NCI-H2081 (cell line): ENCODE measurements at places on chromosomes 11 and 22.

DNA sequence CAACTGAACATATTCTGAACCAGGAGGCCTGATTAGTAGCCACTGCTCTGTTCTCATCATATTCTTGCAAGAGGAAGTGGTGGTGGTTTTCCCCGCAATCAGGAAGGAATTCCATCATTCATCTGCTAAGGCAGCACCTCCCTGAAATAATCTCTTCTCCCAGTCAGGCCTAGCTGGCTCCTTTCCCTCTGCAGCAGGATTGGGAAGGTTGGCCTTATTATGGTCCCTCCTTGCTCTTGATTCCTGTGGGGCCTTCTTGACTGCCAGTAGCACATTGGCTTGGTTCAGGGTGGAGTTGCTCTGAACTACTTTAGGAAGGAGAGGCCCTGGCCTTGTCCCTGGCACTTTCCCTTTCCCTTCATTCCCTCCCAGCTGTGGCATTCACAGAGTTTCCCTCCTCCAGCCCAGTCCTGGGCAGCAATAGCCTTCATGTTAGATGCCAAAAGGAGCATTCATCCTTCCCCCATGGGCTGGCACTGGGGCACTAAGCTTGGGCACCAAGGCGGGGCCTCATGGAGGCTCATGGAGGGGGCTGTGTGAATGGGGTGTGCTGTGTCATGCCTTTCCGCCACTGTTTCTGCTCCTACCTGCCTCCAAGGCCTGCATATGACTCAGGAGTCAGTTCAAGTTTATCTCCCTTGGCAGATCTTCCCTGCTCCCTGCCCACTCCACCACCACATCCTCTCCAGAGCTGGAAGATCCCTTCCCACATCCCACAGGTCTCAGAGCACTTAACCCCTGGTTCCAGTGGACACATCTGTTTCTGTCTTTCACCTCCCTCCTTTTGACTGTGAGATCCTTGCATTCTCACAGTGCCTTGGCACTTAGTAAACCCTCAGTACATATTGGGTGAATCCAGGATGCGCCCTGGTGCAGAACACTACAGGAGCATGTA is 27.6 kb upstream of the CD44 start:
- no peak for DNase-seq

DNA sequence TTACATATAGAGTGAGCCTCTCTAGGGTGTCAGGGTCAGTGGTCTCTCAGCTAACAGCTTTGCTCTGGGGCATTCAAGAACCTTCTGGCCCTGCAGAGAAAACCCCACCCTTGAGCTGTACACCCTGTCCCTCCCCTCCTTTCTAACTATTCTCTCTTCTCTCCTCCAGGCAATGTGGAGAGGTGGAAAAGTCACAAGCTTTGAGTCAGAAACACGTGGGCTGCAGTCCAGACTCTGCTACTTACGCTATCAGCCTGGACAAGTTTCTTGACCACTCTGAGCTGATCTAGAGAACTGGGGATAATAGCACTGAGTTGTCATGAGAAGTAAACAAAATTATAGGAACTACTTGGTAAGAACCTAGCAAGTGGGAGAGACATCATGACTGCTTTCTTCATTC is 10.7 kb upstream of the FAM83F start:
- no peak for DNase-seq

DNA sequence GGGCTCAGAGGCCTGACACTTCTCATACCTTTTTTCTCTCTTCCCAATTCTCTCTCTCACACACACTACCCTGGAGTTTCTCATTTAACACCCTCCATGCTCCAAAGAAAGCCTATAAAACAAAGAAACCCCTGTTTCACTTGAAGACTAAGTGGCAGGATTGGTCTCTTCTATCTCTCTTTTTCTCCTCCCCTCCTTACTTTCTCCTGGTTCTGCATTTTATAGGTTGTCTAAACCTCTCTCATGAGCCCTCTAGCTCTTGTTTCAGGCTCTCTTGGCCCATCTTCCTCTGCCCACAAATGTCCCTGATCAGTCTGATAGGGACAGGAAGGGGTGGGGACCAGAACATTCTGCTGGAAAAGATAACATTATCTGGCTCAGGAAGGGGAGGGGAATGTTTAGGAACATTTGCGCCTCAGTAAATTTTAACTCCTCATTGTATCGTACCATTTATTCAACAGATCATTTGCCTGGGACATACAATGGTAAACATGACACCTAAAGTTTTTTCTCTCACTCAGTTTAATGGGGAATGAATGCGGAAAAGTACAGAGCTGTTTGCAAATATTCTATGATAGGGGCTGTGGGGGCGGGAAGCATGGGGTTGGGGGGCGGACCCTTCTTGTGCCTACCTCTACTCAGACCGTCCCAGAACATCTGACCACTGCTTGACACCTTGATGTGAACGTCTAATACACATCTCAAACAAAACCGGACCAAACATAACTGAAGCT is 10.8 kb downstream of the CRYBA4 start:
- DNase-seq: no peak

DNA sequence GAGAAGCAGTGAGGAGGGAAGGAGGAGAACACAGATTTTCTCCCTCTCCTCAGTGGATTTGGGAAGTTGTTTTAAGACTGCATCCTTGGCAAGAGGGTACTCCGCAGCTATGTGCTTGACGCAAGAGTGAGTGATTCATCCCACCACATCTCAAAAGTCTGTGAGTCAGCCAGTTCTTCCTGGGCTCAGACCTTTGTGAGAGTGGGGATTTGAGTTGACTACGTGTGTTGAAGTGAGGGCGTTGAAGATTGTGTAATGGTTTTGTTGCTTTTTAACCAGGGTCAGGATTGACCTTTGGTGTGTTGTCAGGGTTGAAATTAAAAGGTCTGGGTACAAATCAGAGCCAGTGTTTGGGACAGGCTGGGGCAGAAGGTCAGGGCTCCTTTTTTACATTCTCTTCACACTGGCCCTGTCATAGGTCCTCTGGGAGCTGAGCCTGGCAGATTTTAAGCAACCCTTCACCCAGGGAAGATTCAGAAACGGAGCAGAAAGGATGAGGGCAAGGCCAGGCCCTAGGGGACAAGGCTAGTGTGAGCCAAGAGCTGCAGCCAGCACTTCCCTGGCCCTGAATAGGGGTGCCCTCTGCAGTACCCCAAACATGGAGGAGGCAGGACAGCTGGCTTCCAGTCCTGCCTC is 4.2 kb upstream of the C11orf86 start:
- no peak for DNase-seq

DNA sequence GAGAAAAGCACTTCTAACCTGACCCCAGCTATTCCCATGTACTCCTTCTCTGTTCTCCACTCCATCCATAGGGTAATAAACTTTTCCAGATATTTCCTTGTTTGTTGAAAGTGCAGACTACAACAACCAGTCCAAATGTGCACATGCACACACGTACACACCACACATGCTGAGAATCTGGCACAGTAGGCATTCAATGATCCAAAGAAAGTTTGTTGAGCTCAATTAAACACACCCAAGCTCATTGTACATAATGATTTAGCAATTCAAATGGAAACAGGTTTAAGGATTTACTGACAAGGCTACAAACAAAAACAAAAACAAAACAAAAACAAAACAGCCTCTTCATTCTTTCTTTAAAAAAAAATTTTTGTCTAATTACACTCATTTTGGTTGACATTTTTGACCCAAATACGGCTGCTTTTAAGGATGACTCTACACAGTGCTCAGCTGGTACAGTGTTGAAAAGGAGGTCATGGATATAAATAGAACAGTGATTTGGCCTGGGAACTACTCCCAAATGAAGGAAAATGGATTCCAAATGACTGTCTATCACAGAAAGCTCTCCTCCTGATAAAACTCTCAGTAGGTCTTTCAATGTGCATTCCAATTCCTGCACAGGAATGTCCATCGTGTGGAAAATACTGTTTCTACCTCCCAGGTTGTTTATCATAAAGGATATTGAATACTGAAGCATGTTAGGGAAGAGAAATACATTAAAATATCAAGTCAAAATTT is 232.2 kb downstream of the GUCY1A2 start:
- DNase-seq: no peak

GRCh38 chr11:82557274-82557673 is 176.4 kb downstream of the FAM181B start:
- DNase-seq: peak; percentile 30

DNA sequence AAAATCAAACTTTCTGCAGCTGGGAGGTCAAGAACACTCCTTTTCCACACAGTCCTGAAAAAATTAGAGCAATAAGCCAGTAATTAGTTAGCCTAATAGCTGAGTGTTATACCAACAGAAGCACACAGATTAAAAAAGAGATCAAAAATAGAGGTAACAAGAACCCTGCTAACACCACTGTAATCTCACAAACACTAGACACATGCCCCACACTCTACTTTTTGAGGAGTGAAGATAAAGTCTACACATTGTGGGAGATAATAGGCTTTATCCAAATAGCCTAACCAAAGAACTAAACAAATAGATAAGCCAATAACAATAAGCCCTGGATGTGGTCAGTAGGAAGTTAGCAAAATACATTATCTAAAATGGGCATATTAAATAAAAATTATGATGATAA is 372.7 kb upstream of the ANO5 start:
- DNase-seq: no peak

DNA sequence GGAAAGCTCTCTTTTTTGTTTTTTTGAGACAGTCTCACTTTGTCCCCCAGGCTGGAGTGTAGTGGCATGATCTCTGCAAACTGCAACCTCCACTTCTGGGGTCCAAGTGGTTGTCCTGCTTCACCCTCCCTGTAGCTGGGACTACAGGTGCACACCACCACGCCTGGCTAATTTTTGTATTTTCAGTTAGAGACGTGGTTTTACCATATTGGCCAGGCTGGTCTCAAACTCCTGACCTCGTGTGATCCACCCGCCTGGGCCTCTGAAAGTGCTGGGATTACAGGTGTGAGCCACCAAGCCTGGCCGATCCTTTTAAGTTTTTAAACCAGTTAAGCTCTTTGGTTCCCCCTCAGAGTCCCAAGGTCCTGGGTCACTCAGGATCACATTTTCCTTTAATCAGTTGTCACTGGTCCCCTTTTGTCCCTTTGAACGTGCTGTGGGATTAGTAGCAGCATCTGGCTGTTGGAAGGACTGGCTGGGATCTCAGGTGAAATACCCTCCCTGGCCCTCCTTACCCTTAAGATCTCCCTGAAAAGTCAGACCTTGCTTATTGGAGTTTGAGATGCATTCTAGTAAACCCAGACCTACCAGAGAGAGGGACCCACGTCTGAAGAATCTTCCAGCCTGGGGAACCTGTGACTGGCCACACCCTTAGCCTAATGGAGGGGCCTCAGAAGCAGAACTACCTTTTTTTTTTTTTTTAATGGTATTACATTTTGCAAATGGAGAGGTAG is 8.1 kb downstream of the MALAT1 start:
- peak; percentile 56 for DNase-seq

DNA sequence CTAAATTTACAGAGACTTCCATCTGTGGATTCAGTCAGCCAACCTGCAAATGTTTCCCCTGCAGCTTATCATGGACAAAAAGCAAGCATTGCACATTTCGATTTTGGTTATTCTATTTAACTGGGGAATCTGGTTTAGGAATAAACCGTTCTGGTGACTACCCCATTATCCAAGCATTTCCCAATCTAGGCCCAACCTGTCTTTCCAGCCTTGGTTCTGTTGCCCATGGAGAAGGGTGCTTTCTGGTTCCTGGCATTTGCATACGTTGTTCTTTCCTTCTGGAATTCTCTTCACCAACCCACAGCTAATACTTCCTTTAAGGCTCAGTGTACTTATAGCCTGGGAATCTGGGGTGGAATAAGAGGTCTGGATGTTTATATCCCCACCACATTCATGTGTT is 1.4 kb upstream of the TMEM123 start:
- no peak for DNase-seq

DNA sequence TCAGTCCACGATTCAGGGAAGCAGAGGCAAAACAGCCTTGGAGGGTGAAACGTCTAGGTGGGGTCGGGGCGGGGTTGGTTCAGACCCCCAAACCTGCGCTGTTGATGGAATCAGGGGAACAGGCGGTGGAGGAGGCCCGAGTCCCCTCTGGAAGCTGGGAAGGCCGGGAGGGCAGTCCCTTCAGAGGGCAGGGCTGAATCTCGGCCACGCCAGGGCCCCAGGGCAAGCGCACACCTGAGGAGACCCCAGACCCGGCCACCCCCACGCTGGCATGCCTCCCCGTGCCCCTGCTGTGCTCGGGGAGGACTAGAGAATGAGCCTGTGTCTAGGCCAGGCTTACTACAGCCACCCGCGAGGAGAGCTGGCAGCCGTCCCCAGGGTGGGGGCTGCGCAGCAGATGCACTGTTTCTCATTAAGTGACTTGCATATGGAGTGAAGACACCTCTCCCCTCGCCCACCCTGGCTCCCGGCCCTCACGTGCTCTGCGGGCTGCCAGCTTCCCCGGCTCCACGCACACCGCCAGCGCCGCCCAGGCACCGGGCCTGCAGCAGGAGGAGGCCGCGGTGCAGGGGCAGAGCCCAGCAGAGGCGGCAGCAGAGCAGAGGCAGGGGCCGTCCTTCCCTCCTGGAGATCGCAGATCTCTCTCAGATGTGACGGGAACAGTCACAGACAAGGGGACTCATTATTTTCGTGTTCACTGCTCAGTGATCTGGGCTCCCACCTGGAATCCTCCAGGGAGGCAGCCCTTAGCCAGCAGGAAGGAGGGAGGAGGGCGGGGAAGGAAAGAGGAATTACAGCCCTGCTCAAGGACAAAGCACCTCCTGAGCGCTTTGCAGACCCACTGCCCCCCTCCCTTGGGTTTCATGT is 47.1 kb upstream of the OPCML start:
- DNase-seq: no peak

DNA sequence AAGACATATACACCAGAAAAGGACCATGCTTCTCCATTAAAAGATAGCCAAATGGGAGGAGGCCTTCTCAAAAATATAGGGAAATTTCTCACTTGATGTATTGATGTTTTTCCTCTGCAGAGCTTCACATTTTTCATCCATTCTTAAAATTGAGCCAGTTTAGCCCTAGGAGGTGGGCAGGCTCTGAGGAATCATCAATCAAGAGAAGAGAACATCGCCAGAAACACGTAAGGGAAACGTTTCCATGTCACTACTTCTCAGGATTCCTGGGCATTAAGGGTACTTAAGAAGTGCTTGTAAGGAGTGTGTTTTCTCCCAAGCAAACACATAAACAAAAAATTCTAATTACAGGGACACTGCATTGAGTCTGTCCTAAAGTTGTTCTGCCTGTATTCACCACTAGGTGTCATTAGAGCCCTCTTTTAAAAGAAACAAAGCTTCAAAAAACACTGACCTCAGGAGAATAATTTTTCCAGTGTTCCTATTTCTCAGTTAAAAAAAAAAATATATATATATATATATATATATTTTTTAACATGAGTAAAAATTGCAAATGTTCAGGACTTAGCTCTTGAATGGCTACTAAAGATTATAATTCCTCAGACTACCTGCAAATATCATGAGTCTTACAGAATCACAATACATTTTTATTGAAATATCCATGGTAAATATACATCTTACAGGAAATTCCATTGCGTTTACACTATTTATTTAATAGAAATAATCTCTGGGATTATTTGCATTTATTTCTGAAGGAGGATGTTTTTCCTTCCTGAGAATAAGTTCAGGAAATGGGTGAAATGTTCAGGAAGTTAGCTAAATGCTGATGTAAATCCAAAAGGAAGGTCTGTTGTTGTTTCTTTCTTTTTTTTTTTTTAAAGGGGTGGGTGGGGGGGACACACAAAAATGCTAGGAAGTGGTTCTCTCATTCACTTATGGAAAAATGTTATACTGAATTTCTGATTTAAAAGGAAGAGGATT is 16.0 kb downstream of the FZD4 start:
- DNase-seq: peak; percentile 49
